ENCODE measurements at places on chromosomes 4 and X. TPM values are rescaled to one million over a fixed set of nuclear protein-coding genes. Genes with fewer than 3 reads are reported as not detected.

Gene ARHGAP36
- not detected for total RNA-seq

Gene TMEM187
- 5.9 TPM for total RNA-seq

Gene ANK2
- total RNA-seq, result 13.3 TPM

Gene NPNT
- not detected for total RNA-seq

Gene RAB41
- total RNA-seq, result not detected

Gene HTRA3
- 7.3 TPM for total RNA-seq

Gene ASB12
- total RNA-seq, result not detected

Gene GYPB
- not detected for total RNA-seq

Gene GAGE2A
- total RNA-seq, result not detected

Gene CCDC120
- total RNA-seq, result 0.57 TPM

Gene KLF8
- 2.6 TPM for total RNA-seq

Gene IBSP
- total RNA-seq, result 0.14 TPM
